Foreskin keratinocyte (primary cell): ENCODE measurements at places on chromosomes 4 and X. TPM values are rescaled to one million over a fixed set of nuclear protein-coding genes. Genes with fewer than 3 reads are reported as not detected.

Gene ADH1B
- total RNA-seq = not detected in 2 replicates

GRCh38 chrX:25144043-25144940, 128.5 kb upstream of the ARX start:
- DNase-seq = peak; percentile 1

GRCh38 chr4:43325220-43325967, 432.9 kb downstream of the GRXCR1 start:
- DNase-seq = no peak

Gene TACR3
- total RNA-seq = not detected in 2 replicates

Gene MAGED4B
- 2.7 and 8.8 TPM in 2 replicates for total RNA-seq
